ENCODE measurements at places on chromosomes 5 and 9.

GRCh38 chr5:41858890-41859289 lies 11.3 kb downstream of the OXCT1 start:
- H3K4me1 ChIP-seq, result peaks cover 10% of the 10 kb centered on the region
- no peak for DNase-seq
- no peak overlapping the region for H3K4me3 ChIP-seq
- peaks cover 55% of the 10 kb centered on the region for H3K36me3 ChIP-seq
- no peak overlapping the region for H3K27ac ChIP-seq

DNA sequence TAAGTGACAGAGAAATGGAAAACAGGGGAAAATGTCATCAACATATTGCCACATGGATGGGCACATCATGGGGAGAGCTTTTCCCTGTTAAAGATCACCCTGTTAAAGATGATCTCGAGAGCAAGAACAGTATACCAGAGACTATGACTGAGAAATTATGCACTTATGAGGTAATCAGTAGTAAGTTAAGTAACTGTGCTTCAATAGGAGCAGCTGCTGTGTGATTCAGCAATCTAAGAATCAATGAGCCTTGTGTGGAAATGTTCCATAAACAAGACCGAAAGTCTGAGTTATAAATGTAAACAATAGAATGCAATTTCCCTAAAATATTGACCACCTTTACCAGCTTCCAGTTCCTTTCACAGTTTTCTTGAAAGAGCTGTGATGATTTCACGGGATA lies 582.3 kb downstream of the CAAP1 start:
- no peaks in the 10 kb centered on the region for H3K36me3 ChIP-seq
- H3K27me3 ChIP-seq, result no peaks in the 10 kb centered on the region
- no peaks in the 10 kb centered on the region for H3K4me1 ChIP-seq
- H3K4me3 ChIP-seq, result no peak overlapping the region
- DNase-seq, result no peak

- no peak overlapping the region for H3K4me3 ChIP-seq
- no peaks in the 10 kb centered on the region for H3K36me3 ChIP-seq
- no peaks in the 10 kb centered on the region for H3K27me3 ChIP-seq
- no peak overlapping the region for H3K27ac ChIP-seq
- no peak for DNase-seq
Observed at GRCh38 chr5:177035976-177036375, 13.5 kb downstream of the ZNF346 start.

DNA sequence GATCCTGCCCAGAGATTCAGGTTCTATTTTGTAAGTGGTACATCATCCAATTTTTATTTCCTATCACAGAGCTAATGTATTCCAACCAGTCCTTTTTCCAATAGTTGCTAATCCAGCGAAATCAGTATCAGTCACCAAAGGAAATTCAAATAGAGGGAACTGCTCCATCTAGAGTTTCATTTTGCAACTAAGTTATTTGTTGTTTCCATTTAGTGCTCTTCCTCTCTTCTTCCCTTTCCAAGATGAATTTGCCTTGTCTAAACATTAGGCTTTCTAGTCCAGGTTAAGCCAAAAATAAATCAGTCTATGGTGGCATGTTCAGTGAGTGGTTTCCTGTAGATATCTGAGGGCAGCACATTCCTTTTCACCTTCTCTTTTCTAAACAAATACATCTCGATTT lies 79.8 kb upstream of the SPATA31D4 start:
- H3K36me3 ChIP-seq, result no peaks in the 10 kb centered on the region
- peaks cover 19% of the 10 kb centered on the region for H3K4me1 ChIP-seq
- H3K4me3 ChIP-seq, result no peak overlapping the region
- no peaks in the 10 kb centered on the region for H3K27me3 ChIP-seq
- DNase-seq, result no peak

DNA sequence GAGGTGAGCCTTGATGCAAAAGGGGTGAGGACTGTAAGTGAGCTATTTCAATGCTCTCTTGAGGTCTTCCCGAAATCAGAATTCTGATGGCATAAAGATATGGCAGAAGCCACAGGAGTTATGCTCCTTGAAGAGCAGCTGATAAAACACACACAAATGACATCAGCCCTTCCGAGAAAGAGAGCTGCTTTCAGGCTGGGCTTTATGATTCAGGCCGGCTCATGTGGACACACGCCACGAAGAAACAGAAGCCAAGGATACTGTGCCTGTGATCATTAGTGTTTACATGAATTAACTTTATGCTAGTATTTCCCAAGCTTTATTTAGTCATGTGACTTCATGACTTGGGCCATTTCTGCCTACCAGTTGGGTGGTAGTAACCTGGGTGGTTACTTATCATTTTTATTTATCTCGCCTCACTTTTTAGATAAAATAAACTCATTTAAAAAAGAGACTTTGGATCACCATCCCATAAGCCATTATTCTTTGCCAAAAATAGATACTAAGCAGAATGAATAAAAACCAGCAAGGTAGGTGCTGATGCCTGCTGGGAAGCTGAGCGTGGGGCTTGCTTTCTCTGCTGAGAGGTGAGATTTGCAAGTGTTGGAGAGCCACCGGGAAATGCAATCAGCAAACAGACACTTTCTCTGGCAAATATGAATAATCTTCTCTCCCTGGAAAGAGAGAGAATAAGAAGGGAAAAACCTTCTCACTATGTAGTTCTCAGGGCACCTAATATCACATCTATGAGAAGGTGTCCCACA lies 73.0 kb upstream of the SLC25A51 start:
- H3K36me3 ChIP-seq, result peaks cover 24% of the 10 kb centered on the region
- no peak overlapping the region for H3K4me3 ChIP-seq
- DNase-seq, result no peak
- peak overlapping the region; percentile 62 for H3K27ac ChIP-seq

DNA sequence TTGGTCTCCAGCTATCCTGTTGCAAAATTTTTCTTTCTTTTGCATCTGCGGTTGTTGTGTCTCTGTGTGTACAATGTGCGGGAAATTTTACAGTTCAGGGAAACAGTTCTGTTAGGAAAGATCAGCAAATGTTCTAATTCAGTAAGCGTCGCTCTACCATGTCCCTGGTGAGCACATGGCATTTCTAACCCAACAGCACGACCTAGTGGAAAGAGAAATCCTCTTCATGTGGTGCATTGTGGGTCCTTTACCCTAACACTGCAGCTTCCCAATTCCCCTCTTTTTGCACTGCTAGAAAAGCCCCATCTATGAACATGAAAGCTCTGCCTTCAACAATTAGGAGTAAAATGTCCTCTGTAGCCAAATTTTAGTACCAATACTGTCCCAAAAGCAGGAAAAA lies 974.2 kb upstream of the CDH9 start:
- no peaks in the 10 kb centered on the region for H3K36me3 ChIP-seq
- no peaks in the 10 kb centered on the region for H3K4me1 ChIP-seq
- H3K27me3 ChIP-seq, result no peaks in the 10 kb centered on the region
- no peak for DNase-seq

DNA sequence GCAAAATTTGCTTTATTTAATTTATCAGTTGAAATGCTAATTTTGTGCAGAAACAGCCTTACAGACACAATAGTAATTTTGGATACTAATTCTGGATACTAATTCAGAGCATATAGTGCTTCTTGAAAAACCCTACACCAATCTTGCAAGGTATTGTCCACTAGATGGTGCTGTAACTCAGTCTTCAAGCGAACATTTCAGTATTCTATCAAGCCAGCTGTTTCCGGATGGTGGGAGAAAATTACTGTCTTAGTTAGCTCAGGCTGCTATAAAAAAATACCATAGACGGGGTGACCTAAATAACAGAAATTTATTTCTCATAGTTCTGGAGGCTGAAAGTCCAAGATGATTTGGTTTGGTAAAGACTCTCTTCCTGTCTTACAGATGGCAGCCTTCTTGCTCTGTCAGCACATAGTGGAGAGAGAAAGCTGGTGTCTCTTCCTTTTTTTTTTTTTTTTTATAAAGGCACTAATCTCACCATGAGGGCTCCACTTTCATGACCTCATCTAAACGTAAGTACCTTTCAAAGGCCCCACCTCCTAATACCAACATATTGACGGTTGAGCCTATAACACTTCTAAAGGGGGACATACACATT lies 1306.5 kb upstream of the CDH9 start:
- no peaks in the 10 kb centered on the region for H3K36me3 ChIP-seq
- no peaks in the 10 kb centered on the region for H3K27me3 ChIP-seq
- no peak for DNase-seq
- H3K27ac ChIP-seq, result no peak overlapping the region

DNA sequence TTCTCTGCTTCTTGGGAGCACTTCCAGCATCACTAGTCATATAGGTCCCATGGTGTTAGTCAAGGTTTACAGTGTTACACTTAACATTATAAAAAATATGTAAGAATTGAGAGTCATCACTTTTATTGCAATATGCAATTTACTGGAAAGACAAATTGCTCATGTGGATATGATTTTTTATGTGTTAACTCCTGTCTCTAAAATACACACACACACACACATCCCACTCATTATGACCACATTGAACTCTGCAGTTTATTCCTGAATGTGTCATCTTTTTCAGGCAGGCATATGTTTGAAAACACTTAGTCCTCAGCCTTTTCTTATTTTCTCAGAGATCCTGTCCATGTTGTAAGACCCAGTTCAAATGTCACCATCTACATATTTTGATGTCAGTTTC lies 148.5 kb upstream of the MRPS30 start:
- H3K4me3 ChIP-seq, result no peak overlapping the region
- no peak for DNase-seq
- no peaks in the 10 kb centered on the region for H3K36me3 ChIP-seq
- H3K27ac ChIP-seq, result no peak overlapping the region
- H3K27me3 ChIP-seq, result no peaks in the 10 kb centered on the region
- H3K4me1 ChIP-seq, result no peaks in the 10 kb centered on the region

GRCh38 chr9:33295571-33295970 lies 5.3 kb downstream of the NFX1 start:
- H3K36me3 ChIP-seq, result peaks cover 38% of the 10 kb centered on the region
- H3K4me1 ChIP-seq, result peaks cover 94% of the 10 kb centered on the region
- H3K4me3 ChIP-seq, result no peak overlapping the region
- no peaks in the 10 kb centered on the region for H3K27me3 ChIP-seq

- H3K27ac ChIP-seq, result no peak overlapping the region
- peaks cover 81% of the 10 kb centered on the region for H3K36me3 ChIP-seq
- DNase-seq, result no peak
- no peaks in the 10 kb centered on the region for H3K4me1 ChIP-seq
- H3K4me3 ChIP-seq, result no peak overlapping the region
Observed at GRCh38 chr9:125341566-125341965, 79.9 kb downstream of the GAPVD1 start.

- no peak overlapping the region for H3K27ac ChIP-seq
- H3K4me1 ChIP-seq, result no peaks in the 10 kb centered on the region
- peak; percentile 39 for DNase-seq
- H3K27me3 ChIP-seq, result no peaks in the 10 kb centered on the region
- H3K4me3 ChIP-seq, result no peak overlapping the region
- peaks cover 37% of the 10 kb centered on the region for H3K36me3 ChIP-seq
Observed at GRCh38 chr9:18907927-18908625, 124.9 kb downstream of the SAXO1 start.

DNA sequence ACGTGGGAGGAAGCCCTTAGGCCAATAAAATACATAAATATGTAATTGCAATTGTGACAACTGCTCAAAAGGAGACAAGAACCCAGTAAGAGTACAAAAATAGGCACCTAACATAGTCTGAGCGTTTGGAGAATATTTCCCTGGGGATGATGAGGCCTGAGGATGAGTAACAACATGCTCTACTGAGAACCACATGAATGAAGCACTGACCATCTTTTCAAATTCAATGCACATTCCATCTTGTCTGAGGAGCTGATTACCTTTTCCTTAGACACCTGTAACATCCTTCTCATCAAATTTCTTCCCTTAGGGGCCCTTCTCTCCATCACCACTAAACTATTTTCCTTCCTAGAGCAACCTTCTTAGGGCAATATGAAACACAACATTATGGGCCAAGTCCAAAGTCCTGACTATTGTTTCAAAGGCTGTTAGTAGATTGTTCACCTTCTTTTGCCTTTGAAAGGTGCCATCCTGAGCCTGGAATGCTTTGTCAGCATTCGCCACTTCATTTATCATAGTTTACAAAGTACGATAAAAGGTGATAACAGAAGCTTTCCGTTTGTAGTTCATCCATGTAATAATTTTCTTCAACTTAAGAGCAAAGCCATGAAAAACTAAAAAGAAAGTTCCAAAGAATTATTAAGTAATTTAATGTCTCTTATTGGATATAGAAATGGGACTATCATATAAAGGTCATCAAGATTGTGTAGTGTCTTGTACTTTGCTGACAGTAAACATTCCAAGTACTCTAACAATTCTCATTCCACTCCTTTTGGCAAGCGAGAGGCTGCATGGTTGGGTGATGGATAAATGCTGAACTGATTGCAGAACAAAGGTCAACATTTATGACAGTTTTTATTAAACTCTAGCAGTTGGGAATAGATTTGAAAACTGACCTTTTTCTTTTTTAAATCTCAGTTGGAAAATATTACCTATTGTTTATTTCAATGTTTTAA lies 471.3 kb downstream of the PDE4D start:
- H3K4me1 ChIP-seq, result no peaks in the 10 kb centered on the region
- no peaks in the 10 kb centered on the region for H3K36me3 ChIP-seq
- H3K27ac ChIP-seq, result no peak overlapping the region
- H3K27me3 ChIP-seq, result no peaks in the 10 kb centered on the region
- DNase-seq, result no peak

- H3K27me3 ChIP-seq, result no peaks in the 10 kb centered on the region
- H3K36me3 ChIP-seq, result no peaks in the 10 kb centered on the region
- H3K4me3 ChIP-seq, result no peak overlapping the region
Observed at GRCh38 chr9:33426843-33427293, 20.5 kb downstream of the AQP3 start.

DNA sequence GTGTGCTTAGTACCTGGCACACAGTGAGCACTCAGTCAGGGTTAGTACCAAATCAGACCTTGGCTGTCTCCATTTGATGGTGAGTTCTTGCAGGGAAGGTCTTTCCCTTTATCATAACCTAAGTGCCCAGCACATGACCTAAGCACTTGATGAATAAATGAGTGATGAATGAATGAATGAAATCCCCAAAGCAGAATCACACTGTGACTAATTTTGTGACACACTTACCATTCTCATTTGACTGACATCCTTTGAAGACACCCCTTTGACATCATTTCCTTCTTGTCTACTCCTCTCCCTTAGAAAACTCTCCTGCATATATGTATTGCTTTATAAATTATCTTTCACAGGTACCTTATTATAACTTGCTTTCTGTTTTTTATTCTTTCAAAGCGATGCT lies 130.2 kb upstream of the ELL2 start:
- H3K4me1 ChIP-seq, result peaks cover 6% of the 10 kb centered on the region
- no peak overlapping the region for H3K4me3 ChIP-seq
- no peak overlapping the region for H3K27ac ChIP-seq
- H3K36me3 ChIP-seq, result no peaks in the 10 kb centered on the region

GRCh38 chr5:102624405-102624804 lies 125.6 kb upstream of the SLCO6A1 start:
- peaks cover 7% of the 10 kb centered on the region for H3K4me1 ChIP-seq
- H3K36me3 ChIP-seq, result no peaks in the 10 kb centered on the region
- H3K27ac ChIP-seq, result no peak overlapping the region
- no peak for DNase-seq

GRCh38 chr5:137679195-137679594 lies 56.7 kb downstream of the KLHL3 start:
- H3K4me1 ChIP-seq, result no peaks in the 10 kb centered on the region
- no peak overlapping the region for H3K27ac ChIP-seq
- DNase-seq, result no peak
- H3K4me3 ChIP-seq, result no peak overlapping the region
- H3K27me3 ChIP-seq, result no peaks in the 10 kb centered on the region
- peaks cover 25% of the 10 kb centered on the region for H3K36me3 ChIP-seq
